ENCODE measurements at places on chromosomes 2 and 18.

GRCh38 chr18:10070561-10071000, 156.8 kb downstream of the VAPA start:
- H3K4me1 ChIP-seq = no peaks in the 10 kb centered on the region
- no peak overlapping the region for H3K27ac ChIP-seq
- DNase-seq = no peak
- H3K4me3 ChIP-seq = no peak overlapping the region
- H3K27me3 ChIP-seq = no peaks in the 10 kb centered on the region

GRCh38 chr2:119756837-119757236, 2.9 kb upstream of the PTPN4 start:
- no peaks in the 10 kb centered on the region for H3K27me3 ChIP-seq
- H3K4me1 ChIP-seq = no peaks in the 10 kb centered on the region
- no peak overlapping the region for H3K27ac ChIP-seq
- H3K36me3 ChIP-seq = no peaks in the 10 kb centered on the region
- H3K4me3 ChIP-seq = no peak overlapping the region

DNA sequence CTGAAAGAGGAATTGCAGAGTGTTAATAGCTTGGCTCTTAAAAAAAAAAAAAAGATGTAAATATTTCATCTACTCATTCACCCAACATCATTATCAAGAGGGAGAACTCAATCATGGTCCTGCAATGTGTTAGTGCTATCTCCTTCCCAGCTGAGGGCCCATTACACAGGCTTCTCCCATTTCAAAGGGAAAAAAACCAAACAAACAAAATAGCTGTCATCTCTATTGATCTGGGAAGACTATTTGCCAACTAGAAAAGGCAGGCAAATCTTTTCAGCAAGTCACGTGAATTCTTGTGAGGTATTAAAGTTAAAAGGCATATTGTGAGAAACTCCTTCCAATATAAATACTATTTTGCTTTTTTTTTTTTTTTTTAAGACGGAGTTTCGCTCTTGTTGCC, 194.3 kb downstream of the MYO1B start:
- H3K4me1 ChIP-seq = no peaks in the 10 kb centered on the region
- no peaks in the 10 kb centered on the region for H3K27me3 ChIP-seq
- no peak overlapping the region for H3K4me3 ChIP-seq
- no peak overlapping the region for H3K27ac ChIP-seq
- DNase-seq = no peak

DNA sequence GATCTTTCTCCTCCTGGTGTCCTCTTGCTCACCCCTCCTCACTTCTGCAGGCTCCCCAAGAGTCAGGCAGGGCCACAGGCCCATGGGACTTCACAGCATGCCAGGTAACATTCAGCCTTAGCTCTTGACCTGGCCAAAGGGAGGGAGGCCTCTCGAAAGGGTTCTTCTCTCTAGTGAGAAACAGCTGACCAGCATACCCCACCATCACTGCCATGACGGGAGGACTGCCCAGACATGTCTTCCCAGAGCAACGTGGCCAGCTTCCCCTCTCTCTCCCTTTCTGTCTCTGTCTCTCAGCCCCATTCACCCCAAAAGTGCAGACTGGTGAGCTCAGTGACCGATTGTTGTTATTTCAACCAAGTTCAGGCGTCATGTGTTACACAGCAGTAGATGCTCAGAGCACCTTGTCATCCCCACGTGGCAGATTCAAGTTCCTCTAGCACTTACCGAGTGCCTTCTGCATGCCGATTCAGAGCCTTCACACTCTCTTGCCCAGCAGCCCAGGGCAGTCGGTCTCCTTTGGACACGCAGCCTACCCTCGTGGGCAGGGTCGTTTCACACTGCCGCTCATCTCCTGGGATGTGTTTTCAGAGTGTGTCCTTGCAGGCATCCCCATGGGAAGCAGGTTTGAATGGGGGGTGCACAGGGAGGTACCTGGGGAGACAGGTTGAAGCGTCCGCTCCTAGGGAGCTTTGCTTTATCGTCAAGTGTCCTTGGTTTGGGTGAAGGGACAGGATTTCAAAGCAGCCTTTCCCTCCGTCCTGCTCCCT, 259.9 kb downstream of the NDUFA10 start:
- H3K4me1 ChIP-seq = peaks cover 31% of the 10 kb centered on the region
- H3K4me3 ChIP-seq = no peak overlapping the region
- DNase-seq = no peak
- H3K36me3 ChIP-seq = no peaks in the 10 kb centered on the region
- no peak overlapping the region for H3K27ac ChIP-seq

- H3K4me1 ChIP-seq = no peaks in the 10 kb centered on the region
- H3K36me3 ChIP-seq = no peaks in the 10 kb centered on the region
- no peak overlapping the region for H3K27ac ChIP-seq
- H3K4me3 ChIP-seq = no peak overlapping the region
Measured at GRCh38 chr2:240872317-240873097, 3.9 kb downstream of the AGXT start.

DNA sequence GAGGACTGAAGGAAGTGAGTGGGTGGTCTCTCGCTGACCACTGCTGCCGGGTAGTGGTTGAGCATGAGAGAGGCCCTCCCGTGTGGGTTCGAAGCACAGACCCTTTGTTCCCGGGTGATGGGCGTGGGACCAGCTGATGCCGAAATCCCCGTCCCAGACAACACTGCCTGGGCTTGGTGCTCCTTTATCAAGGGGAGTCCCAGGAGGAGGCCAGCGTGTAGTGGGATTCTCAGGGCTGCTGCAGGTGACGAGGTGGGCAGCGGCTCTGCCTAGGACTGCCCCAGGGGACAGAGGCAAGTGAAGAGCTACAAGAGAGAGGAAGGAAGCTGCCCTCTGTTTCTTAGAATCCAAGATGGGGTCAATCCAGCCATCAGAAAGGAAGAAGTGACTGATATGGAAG, 251.3 kb upstream of the PXDN start:
- H3K4me1 ChIP-seq = no peaks in the 10 kb centered on the region
- H3K36me3 ChIP-seq = no peaks in the 10 kb centered on the region
- H3K27ac ChIP-seq = no peak overlapping the region
- H3K27me3 ChIP-seq = no peaks in the 10 kb centered on the region
- no peak for DNase-seq

GRCh38 chr2:46032996-46033395, 264.2 kb upstream of the EPAS1 start:
- DNase-seq = no peak
- no peaks in the 10 kb centered on the region for H3K36me3 ChIP-seq
- H3K27ac ChIP-seq = no peak overlapping the region
- H3K4me1 ChIP-seq = no peaks in the 10 kb centered on the region
- H3K27me3 ChIP-seq = no peaks in the 10 kb centered on the region

- H3K27me3 ChIP-seq = no peaks in the 10 kb centered on the region
- no peak overlapping the region for H3K4me3 ChIP-seq
- no peaks in the 10 kb centered on the region for H3K36me3 ChIP-seq
Measured at GRCh38 chr18:29156531-29156930, 979.6 kb upstream of the CDH2 start.

GRCh38 chr18:79379251-79379905, 16.4 kb upstream of the NFATC1 start:
- no peaks in the 10 kb centered on the region for H3K4me1 ChIP-seq
- H3K27me3 ChIP-seq = no peaks in the 10 kb centered on the region
- no peaks in the 10 kb centered on the region for H3K36me3 ChIP-seq

GRCh38 chr2:28080911-28081310, 190.4 kb downstream of the BABAM2 start:
- no peak for DNase-seq
- no peaks in the 10 kb centered on the region for H3K27me3 ChIP-seq
- no peak overlapping the region for H3K4me3 ChIP-seq
- H3K4me1 ChIP-seq = no peaks in the 10 kb centered on the region
- no peaks in the 10 kb centered on the region for H3K36me3 ChIP-seq

DNA sequence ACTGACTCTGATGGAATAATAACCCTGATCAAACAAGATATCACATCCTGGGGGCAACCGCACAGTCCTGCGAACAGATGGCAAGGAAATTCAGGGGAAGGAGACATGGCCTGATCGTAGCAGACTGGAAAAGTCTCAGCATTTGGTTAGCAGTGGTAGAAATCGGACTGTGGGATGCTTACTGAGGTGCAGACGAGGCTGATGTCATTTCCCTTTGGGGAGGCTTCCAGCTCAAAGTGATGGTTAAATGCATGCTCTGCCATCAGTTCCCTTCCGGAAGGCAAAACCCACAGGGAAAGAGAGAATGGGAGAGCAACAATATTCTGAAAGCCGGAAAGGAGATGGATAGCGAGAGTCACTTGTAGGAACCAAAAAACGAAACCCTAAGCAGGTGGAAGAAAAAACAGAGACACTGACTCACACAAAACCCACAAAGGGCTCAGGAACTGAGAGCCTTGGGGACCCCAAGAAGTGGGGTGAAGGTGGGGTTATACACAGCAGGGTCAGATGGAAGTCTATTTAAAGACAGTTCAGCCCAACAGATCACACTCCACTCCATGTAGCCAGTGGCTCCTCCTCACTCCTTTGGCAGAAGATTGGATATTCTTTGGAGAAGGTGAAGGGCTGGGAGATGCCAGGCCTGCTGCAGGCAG, 93.1 kb downstream of the INPP5D start:
- DNase-seq = no peak
- H3K27ac ChIP-seq = no peak overlapping the region
- no peak overlapping the region for H3K4me3 ChIP-seq
- H3K36me3 ChIP-seq = no peaks in the 10 kb centered on the region
- no peaks in the 10 kb centered on the region for H3K27me3 ChIP-seq

- no peak overlapping the region for H3K4me3 ChIP-seq
- H3K27ac ChIP-seq = no peak overlapping the region
- DNase-seq = no peak
- no peaks in the 10 kb centered on the region for H3K36me3 ChIP-seq
- H3K4me1 ChIP-seq = no peaks in the 10 kb centered on the region
Measured at GRCh38 chr2:19871836-19872235, 29.9 kb downstream of the TTC32 start.

DNA sequence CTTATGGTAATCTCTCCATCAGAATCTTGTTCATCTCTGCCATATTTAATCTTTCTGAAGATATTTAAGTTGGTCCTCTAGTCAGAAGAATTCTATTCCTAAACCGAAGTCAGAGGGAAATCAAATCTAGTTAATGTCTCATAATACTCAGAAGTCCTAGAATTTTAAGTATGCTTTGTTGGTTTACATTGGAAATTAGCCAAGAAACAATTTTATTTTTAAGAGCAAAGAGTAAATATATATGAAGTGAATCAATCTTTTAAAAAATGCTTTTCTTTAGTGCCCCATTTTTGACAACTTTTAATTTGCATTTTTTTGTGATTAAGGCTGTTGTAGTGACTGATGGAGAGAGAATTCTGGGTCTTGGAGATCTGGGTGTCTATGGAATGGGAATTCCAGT, 38.1 kb downstream of the ME2 start:
- no peak overlapping the region for H3K27ac ChIP-seq
- no peak for DNase-seq
- no peaks in the 10 kb centered on the region for H3K4me1 ChIP-seq
- H3K36me3 ChIP-seq = no peaks in the 10 kb centered on the region

GRCh38 chr2:230356084-230356483, 29.1 kb downstream of the SP140L start:
- no peaks in the 10 kb centered on the region for H3K4me1 ChIP-seq
- no peak for DNase-seq
- no peaks in the 10 kb centered on the region for H3K27me3 ChIP-seq
- H3K4me3 ChIP-seq = no peak overlapping the region
- no peaks in the 10 kb centered on the region for H3K36me3 ChIP-seq

- no peak overlapping the region for H3K27ac ChIP-seq
- no peaks in the 10 kb centered on the region for H3K27me3 ChIP-seq
- no peak for DNase-seq
- no peak overlapping the region for H3K4me3 ChIP-seq
- no peaks in the 10 kb centered on the region for H3K4me1 ChIP-seq
- H3K36me3 ChIP-seq = no peaks in the 10 kb centered on the region
Measured at GRCh38 chr2:2645162-2645855, 314.2 kb upstream of the MYT1L start.

- DNase-seq = peak; percentile 68
- H3K36me3 ChIP-seq = no peaks in the 10 kb centered on the region
- no peaks in the 10 kb centered on the region for H3K4me1 ChIP-seq
- no peaks in the 10 kb centered on the region for H3K27me3 ChIP-seq
- no peak overlapping the region for H3K27ac ChIP-seq
- no peak overlapping the region for H3K4me3 ChIP-seq
Measured at GRCh38 chr2:158024288-158024898, 77.3 kb upstream of the UPP2 start.

DNA sequence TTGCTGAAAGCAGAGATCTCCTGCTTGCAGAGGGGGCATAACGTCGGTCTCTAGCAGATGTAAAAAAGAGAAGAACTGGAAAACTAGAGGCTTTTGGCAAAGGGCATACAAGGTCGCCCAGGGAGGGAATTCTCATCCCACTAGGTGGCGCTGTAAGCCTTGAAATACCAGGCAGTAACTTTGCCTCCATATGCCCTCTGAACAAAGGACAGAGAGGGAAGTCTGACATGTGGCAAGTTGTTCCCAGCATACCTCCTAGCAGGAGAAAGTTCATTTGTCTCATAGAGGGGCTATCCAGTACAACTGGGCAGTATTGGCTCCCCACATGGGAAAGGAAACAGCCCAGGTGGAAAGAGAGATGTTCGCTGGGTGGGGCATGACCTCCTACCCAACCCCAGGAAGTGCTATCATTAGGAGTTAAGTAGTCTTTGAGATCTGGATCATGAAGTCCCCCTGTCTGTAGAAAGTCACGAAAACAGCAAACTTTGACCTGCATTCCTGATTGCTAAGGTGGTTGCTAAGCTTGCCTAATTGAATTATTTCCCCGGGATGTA, 39.9 kb downstream of the STK17B start:
- no peak overlapping the region for H3K4me3 ChIP-seq
- no peaks in the 10 kb centered on the region for H3K27me3 ChIP-seq
- peaks cover 30% of the 10 kb centered on the region for H3K4me1 ChIP-seq

GRCh38 chr2:173982182-173982714, 17.1 kb upstream of the SP3 start:
- peaks cover 9% of the 10 kb centered on the region for H3K4me1 ChIP-seq
- no peak overlapping the region for H3K27ac ChIP-seq
- H3K27me3 ChIP-seq = no peaks in the 10 kb centered on the region
- H3K36me3 ChIP-seq = no peaks in the 10 kb centered on the region
- DNase-seq = no peak
- H3K4me3 ChIP-seq = no peak overlapping the region

DNA sequence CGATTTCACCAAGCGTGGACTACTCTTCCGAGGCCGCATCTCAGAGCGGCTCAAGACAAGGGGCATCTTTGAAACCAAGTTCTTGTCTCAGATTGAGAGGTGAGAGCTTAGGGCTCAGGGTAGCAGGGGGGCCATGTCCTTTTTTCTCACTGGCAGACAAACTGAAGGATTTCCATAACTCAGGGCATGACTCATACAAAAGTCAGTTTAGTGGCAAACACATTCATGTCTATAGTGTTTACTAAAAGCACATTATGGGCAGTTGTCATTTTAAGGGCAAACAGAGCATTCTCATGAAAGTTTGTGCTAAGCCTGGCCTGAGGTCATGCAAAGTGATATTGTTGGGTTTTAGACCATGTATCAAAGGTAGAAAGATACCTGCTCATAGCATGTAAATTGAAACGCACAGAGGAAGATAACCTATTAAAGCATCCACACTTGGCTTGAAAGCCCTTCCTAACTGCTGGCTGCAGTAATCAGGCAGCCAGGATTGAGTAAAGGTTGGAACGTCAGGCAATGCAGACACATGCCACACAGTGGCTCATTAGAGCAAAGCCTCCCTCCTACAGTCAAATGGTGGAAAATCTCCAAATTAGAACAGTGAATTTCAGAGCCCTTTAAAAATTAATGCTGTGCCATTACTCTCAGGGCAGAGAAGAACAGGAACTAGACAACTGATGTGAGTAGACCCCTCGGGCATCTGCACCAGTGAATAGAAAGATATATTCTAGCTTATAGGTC, 54.2 kb downstream of the HK2 start:
- no peaks in the 10 kb centered on the region for H3K4me1 ChIP-seq
- no peak for DNase-seq

Measured in MM.1S (cell line).